ENCODE measurements at places on chromosomes 16 and 17.
A peak's percentile ranks its signal among the peaks of the same experiment; 100 is the strongest.

- no peak for DNase-seq
These were observed 12.6 kb upstream of the KLHL36 start for GRCh38 chr16:84635702-84636101.

DNA sequence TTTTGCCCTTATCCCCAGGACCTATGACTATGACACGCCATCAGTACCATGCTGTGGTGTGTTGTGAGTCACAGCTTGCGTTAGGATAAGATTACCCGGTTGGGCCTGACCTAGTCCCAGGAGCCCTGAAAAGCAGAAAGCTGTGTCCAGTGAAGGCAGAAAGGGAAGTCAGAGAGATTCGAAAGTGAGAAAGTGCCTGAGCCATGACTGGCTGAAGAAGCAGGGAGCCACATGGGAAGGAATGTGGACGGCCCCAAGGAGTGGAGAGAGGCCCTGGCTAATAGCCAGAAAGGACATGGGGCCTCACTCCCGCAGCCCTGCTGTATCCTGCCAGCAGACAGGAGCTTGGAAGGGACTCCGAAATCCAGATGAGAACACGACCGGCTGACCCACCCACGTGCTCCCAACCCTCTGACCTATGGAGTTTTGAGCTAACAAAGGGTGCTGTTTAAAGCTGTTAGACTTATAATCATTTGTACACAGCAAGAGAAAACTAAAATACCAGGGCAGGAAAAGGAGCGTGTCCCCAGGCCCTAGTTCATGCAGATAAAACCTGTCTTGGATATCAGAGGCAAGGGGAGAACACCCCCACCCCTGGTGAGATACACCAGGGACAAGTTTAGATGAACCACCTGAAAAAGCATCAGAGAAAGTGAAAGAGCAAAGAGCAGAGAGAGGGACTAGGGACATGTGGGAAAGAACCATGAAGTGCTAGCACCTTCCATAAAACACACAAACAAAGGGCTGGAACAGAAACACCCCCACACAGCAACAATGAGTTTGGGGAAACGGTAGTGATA, 115.3 kb downstream of the SLC39A11 start:
- peak; percentile 70 for DNase-seq

DNA sequence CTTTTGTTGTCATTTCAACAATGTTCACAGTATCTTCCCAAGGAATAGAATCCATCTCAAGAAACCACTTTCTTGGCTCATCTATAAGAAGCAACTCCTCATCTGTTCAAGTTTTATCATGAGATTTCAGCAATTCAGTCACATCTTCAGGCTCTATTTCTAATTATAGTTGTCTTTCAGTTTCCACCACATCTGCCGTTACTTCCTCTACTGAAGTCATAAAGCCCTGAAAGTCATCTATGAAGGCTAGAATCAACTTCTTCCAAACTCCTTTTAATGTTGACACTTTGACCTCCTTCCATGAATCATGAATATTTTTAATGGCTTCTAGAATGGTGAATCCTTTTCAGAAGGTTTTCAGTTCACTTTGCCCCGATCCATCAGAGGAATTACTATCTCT, 102.1 kb downstream of the CDH13 start:
- DNase-seq: no peak

GRCh38 chr17:81999976-82000802, 22.5 kb downstream of the CENPX start:
- no peak for DNase-seq
